ENCODE measurements at places on chromosomes 13 and 19.

- DNase-seq, result no peak
Observed at GRCh38 chr13:98374750-98375149, 197.7 kb upstream of the RNF113B start.

DNA sequence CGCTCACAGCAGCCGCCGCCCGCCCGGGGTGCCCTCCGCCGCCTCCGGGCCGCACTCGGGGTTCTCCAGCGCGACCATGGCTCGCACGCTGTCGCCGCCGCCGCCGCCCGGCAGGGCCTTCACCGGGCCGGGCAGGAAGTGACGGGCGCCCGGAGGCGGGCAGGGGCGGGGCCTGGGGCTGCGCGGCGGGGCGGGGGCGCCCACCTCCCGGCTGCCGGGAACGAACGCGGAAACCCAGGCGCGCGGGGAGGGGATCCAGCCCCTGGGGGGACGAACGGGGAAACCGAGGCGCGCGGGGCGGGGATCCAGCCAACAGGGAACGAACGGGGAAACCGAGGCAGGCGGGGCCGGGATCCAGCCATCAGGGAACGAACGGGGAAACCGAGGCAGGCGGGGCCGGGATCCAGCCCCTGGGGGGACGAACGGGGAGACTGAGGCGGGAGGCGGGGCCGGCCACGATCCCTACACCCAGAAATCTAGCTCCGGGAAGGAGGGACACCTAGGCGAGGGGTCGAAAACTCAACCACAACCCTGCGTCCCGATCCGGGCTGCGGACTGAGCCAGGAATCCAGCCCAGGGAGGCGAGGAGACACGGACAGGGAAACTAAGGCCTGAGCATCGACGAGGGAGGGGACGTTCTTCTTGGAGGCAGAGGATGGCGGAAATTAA lies at the start of gene R3HDM4:
Gene R3HDM4, minus strand, starts transcription at position 140 of the 669 bp plus-strand sequence. Its CDS starts 62 bp downstream, at position 78.
- peak; percentile 95 for DNase-seq

- no peak for DNase-seq
Observed at GRCh38 chr13:108932196-108932595, 302.8 kb downstream of the MYO16 start.

DNA sequence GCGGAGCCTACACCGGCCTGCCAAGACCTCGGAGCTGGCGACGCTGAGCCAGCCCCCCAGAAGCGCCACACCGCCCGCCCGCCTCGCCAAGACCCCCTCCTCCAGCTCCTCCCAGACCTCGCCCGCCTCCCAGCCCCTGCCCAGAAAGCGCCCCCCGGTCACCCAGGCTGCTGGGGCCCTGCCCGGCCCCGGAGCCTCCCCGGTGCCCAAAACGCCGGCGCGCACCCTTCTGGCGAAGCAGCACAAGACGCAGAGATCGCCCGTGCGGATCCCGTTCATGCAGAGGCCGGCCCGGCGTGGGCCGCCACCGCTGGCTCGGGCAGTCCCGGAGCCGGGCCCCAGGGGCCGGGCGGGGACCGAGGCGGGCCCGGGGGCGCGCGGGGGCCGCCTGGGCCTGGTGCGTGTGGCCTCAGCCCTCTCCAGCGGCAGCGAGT lies 10.2 kb downstream of the C19orf25 start:
- no peak for DNase-seq

GRCh38 chr13:29260684-29261083 lies 334.8 kb downstream of the SLC7A1 start:
- no peak for DNase-seq

DNA sequence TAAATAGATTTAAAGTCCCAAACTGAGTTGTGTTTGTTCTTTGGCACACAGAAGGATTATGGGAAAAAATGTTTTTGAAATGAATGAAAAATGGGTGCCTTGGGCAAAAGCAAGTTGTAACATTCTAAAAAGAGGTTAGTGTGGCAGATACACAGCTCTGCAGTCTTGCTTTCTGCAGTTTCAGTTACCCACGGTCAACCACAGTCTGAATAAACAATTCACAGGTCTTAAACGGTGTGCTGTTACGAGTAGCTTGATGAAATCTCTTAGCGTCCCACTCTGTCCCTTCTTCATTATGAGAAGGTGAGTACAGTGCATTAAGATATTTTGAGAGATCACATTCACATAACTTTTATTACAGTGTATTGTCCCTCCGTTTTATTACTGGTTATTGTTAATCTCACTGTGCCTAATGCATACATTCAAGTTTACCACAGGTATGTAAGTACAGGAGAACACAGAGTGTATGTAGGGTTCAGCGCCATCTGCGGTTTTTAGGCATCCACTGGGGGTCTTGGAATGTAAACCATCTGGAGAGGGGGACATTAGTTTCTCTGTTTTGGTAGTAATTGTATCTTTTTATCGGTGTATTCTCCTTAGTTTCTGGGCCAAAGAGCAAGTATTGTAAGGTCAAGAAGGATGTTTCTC lies 8.1 kb downstream of the FARP1 start:
- no peak for DNase-seq

DNA sequence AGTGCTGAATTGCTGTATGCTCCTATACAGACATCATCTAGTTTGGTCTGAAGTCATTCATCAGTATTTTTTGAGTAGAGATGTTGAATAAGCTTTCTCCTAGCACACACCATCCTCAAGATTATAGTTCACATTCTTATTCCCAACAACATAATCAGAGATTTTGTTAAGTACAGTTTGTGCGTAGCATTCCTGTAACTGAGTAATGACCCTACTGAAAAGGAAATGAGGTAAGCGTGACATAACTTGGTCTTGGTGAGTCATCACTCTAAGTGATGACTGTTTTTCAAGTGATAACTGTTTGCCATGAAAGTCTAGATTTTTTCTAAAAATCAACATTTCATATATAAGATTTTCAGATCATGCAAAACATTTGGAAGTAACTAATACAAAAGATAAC lies 18.5 kb upstream of the FAM216B start:
- no peak for DNase-seq

DNA sequence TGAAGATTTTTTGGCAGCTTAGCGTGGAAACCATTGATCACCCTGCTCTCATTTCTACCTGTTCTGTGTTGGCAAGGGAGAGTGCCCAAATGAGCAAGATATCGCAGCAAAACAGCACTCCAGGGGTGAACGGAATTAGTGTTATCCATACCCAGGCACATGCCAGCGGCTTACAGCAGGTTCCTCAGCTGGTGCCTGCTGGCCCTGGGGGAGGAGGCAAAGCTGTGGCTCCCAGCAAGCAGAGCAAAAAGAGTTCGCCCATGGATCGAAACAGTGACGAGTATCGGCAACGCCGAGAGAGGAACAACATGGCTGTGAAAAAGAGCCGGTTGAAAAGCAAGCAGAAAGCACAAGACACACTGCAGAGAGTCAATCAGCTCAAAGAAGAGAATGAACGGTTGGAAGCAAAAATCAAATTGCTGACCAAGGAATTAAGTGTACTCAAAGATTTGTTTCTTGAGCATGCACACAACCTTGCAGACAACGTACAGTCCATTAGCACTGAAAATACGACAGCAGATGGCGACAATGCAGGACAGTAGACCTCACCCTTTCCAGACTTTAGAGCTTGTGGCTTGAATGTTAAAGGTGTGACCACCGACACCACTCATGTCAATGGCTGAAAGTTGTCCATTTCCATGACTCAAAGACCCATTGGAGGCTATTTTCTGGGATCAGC lies 5.8 kb downstream of the CEBPG start:
- peak; percentile 43 for DNase-seq

GRCh38 chr13:19604306-19604705 lies 29.2 kb upstream of the MPHOSPH8 start:
- DNase-seq, result no peak

DNA sequence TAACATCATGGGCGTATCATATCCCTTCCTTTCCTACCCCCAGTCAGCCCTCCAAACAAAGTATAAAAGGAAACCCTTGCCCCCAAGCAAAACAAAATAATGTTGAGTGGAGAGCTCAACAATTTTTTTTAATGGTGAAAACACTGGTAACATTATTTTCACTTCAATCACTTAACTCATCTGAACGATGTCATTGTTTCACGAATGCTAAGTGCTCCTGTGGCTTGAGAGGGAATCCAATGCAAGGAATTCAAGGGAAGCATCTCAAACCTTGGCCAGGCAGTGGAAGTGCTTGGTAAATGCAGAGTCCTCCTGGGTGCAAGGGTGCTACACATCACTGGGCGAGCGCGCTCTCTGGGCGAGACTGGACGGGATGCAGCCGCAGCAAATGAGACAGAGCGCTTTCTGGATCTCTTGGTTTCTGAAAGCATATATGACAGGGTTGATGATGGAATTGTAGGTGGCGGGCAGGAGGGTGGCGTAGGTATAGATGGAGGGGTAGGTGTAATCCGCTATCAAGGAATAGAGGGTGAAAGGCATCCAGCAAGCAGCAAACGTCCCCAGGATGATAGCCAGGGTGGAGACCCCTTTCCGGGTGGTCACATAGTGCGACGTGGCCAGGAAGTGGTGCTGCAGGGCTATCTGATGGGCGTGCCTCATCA lies 2.0 kb downstream of the GPR12 start:
- no peak for DNase-seq

DNA sequence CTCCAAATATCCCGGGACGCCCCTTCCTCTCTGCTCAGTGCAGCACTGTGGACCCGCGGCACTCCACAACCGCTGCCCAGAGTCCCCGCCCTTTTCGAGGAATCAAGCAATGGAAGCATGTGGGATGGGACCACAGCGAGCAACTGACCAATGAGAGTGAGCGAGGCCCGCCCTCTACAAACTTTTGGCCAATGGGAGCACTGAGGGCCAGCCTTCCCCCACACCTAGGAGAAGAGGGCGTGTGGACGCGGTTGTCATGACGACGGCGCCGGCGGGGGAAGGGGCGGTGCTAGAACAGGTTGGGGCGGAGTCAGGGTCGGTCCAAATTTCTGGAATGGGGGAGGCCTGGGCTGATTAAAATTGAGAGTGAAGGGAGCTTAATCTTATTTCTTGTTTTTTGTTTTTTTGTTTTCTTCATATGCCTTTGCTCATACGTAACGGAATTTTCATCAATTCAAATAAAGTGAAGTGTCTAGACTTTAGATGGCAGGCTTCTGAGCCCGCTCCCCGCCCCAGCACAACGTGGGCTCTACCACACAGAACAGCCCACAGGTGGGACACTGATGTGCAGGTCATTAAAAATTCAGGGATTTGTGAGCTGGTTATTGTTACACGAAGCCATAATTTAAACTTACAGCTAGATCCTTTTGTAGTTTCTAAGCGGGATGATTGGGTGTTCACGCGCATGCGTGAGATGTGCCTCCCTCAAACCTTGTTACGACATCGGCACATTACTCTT lies at the start of gene DNAAF3:
Gene DNAAF3, minus strand, starts transcription at position 84 of the 739 bp plus-strand sequence. CDS start 200 bp downstream, outside the sequence.
- DNase-seq, result peak; percentile 91

DNA sequence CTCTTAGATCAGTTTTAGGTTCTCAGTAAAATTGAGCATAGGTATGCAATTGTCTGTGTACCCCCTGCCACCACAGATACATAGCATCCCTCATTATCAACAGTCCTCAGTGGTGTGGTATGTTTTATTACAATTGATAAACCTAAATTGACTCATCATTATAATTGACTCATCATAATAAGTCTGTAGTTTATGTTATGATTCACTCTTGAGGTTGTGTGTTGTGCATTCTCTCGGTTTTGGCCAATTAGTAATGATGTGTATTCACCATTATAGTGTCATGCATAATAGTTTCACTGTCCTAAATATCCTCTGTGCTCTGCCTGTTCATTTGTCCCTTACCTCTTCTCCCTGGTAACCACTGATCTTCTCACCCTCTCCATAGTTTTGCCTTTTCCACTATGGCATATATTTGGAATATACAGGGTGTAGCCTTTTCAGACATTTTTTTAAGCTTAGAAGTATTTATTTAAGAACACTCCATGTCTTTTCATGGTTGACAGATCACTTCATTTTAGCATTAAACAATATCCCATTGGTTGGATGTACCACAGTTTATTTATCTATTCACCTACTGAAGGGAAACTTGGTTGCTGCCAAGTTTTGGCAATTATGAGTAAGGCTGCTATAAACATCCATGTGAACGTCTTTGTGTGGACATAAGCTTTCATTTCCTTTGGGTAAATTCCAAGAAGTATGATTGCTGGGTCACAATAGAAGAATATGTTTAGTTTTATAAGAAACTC lies 1620.6 kb upstream of the MIR17HG start:
- no peak for DNase-seq

DNA sequence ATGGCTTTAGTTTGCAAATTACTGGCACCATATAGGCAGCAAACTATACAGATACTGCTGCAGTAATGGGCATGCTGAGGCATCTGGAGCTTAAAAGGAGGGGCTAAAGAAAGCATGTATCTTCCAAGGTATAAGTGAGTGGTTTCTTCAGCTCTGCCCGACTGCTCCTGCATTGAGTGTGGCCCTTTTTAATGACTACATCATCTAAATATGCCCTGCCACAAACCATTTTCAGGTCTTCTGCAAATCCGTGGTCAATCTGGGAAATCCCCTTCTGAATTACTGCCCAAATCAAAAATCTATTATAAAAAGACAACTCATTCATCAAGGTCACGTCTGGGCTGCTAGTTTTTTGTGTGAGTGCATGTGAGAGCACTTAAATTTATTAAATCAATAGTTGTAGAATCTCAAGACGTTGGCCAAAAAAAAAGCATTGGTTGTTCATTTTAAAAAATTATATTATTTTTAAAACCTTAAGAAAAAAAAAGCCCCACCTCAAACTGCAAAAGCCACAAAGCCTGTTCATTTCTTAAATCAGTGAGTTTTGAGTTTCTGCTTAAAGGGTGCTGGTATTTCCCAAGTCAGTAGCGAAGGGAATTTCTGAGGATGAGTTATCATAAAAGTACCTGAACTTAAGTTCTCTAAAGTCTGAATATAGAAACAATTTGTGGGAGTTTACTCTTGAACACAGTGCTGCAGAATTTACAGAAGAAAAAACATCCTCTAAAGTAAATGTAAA lies 16.3 kb downstream of the LCP1 start:
- DNase-seq, result no peak

DNA sequence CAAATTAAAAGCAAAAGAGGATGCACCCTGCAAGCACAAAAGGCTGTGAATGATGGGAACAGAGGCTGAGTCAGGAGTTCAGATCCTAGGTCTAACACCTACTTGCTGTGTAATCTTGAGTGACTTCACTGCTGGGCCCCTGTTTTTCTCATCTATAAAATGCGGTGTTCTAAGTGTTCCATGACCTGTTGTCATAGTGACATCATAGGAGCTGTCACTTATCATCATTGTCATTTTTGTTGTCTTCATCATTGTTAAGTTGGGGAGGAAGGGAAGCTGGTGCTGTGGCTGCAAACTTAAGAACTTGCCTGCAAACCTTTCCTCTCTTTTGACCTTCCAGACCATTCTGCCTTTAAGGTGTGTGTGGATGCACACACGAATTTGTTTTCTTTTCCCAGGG lies 20.6 kb downstream of the ACSBG2 start:
- no peak for DNase-seq

- DNase-seq, result no peak
Observed at GRCh38 chr19:7831452-7831851, 1.4 kb downstream of the EVI5L start.

DNA sequence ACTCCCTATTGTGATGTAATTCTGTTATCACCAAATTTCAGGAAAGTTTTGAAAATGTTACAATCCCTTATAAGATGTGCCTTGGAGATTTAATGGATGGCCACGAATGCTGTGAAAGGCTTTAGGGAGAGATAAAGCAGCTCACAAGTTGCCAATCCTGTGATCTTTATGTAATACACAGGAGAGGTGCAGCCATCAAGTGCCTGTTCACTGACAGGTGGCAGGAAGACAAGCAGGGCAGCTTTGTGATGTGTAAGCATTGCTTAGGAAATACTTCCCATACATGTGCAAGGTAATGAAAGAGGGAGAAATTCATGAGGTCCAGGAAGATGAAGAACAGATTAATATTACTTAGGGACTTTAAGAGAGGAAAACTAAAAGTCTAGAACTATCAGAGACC lies 628.8 kb downstream of the SLITRK6 start:
- no peak for DNase-seq

- DNase-seq, result no peak
Observed at GRCh38 chr13:42420304-42420703, 148.4 kb downstream of the AKAP11 start.

GRCh38 chr13:21328201-21328600 lies 130.9 kb downstream of the ZDHHC20 start:
- no peak for DNase-seq

All from aorta (tissue), 5 donors.